ENCODE measurements at places on chromosomes 6 and 20.
A peak's percentile ranks its signal among the peaks of the same experiment; 100 is the strongest.

- DNase-seq: no peak
Observed at GRCh38 chr6:149233056-149233715, 84.3 kb upstream of the TAB2 start.

DNA sequence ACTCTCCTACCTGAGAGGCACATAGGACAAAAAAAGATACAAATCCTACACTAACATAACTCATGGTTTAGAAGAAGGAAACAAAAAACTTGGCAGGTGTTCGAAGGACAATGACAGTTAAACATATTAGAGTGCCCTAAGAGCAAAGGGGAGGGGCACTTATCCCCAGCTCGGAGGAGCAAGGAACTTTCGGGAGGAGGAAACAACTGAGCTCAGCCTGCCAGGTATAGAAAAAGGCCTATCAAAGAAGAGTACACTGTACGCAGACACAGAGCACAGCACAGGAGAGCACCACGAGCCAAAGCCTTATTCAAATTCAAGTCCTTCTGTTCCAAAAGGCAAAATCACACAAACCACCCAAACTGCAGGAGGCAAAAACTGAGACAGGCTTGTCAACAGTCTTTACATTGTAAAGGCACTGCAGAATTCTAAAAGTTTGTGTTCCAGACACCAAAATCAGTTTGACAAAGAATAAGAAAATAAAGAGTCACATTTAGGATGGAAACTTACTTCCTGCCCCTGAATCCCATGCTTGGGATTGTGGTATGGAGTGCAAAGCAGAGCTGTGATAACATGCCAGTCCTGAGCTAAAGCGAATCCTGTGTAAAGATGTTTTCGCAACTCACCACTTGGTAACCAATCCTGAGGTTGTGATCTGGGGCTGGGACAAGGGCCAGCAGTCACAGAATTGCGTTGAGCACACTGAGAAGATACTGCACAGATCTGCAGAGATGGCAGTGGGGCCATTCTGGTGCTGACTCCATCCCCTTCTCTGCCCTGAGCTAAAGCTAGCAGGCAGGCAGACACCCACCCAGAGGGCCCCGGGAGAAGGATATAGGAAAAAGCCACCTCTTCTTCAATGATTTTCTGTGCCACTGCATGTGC lies 108.6 kb downstream of the CHD6 start:
- DNase-seq: no peak

GRCh38 chr6:104784884-104785283 lies 74.8 kb downstream of the HACE1 start:
- DNase-seq: no peak

DNA sequence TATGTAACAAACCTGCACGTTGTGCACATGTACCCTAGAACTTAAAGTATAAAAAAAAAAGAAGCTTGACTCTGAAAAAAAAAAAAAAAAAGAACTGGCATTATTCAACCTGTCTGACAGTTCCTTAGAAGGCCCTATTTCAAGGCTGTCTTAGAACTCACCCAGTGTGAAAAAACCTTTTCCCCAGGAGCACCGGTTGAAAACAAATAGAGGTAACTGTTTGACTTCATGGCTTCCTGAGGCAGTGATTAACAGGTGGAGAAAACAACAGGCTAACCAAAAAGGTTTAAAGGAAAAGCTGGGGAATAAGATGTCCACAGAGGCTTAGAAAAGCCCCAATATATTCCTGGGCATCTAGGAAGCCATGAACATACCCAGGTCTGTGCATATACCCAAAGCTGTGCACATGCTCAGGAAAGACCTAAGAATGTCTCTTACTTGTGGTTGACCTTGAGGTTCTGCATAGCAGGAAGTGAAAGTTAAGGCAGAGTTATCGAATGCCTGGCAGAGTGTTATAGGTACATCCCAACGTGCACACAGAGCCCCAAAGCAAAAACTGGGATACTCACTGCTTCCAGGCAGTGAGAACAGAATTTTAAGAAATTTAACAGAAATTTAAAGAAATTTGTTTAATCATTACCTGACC lies 7.0 kb downstream of the UQCC1 start:
- DNase-seq: no peak

GRCh38 chr6:151339369-151339768 lies 52.0 kb downstream of the ZBTB2 start:
- no peak for DNase-seq

DNA sequence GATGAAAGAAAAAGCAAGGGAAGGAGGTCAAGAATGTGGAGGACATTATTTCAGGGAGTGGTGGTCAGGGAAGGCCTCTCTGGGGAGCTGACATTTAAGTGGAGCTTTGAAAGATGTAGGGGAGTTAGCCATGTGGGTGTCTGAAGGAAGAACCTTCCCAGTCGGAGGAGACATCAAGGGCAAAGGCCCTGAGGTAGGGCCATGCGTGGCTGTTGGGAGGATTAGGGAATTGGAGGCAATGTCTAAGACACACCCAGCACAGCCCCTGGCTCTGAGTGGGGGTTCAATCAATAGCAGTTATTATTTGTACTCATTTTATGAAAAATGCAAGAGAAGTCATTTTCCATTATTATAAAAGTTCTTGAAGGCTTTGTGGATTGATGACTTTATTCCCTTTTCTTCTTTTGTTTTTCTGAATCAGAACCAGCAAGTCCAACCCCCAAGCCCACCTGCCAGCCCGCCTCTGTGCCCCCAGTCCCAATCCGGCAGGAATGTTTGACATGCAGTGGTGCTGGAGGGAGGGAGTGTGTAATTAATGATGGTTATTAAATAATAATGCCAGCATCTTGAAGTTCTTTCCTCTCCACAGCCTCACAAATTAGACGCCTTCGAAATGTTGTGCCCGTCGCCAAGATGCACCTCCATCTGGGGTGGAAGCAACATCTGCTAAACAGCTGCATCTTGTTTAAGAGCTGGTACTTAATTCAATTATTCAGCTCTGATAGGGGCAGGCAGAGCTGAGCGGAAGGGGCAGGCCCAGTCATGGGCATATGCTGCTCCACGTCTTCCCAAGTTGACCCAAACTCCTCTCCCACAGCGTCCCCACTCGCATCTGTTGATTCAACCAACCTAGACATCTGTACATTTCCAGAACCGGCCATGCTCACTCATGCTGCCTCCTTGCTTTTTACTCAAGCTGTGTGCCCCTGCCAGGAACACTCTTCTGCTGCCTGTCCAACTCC lies 81.3 kb upstream of the SIRPA start:
- DNase-seq: peak; percentile 12

DNA sequence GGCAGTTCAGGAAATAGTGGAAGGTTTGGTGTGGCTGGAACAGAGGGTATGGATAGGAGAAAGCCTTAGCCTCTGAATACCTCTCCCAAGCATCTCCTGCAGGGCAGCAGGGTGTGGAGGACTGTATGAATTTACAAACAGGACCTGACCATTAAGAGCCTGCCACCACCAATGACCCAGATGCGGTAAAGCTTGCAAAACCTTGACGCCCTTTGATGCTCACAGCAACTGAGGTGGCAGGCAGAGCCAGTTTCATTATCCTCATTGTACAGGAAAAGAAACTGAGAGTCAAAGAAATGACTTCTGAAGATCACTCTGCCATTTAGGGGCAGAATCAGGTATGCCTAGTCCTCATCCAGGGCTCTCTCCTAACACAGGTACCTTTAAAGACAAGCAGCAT lies 2.4 kb downstream of the HM13 start:
- DNase-seq: no peak

- peak; percentile 14 for DNase-seq
Observed at GRCh38 chr20:63709149-63709527, 1.3 kb downstream of the ZGPAT start.

- DNase-seq: no peak
Observed at GRCh38 chr20:37295001-37295400, 5.5 kb downstream of the MANBAL start.

- DNase-seq: no peak
Observed at GRCh38 chr6:90159452-90159851, 137.2 kb downstream of the BACH2 start.

DNA sequence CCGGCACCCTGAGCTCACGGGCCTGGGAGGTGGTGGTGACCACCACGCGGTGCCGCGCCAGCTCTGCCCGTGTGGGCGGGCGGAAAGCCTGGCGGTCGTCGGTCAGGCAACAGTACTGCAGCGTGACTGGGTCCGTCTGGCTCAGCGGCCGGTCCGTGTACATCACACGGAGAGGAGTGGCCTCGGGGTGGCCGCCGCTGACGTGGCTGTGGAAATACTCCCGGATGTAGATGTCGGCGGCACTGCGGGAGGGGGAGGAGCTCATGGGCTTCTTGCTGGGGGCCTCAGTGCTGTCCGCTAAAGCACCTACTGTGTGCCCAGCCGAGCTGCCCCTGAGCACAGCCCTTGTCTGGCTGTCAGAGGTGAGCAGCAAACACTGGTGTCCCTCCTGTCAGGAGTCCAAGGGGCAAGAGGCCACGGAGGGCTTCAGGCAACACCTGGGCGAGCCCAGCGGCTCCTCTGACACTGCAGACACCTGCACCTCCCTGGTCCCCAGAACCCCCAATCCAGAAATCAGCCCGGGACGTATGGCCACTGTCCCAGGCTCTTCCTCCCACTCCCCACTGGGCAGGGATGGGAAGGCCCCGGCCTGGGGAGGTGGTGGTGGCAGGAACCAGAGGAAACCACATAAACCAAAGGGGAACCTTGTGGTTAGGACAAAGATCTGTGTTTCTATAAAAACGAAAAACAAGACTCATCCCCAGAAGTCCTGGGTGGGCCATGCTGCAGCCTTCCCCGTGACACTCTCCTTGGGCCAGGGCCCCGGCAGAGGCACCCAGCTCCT lies 6.5 kb downstream of the HELZ2 start:
- no peak for DNase-seq

DNA sequence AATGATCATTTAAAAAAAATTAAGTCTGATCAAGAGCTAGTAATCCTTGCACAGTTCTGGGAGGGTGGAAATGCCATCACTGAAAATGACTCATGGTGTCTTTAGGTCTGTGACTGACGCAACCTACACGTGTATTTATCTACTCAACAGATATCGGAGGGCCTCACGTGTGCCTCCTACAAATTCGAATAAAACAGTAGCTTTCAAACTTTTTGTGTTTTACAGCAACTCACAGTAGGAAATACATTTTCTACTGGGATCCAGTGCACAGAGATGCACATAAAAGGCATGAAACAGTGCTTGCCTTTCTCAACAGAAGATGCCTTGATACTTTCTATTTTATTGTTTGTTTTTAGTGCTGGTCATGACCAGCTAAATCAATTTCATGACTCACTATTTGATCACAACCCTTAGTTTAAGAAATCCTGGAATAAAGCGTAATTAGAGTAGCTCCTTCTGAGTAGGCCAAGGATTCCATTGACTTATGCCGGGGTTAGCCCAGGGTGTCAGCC lies 210.0 kb upstream of the SNX9 start:
- no peak for DNase-seq

- no peak for DNase-seq
Observed at GRCh38 chr6:157092736-157093135, 230.6 kb downstream of the TMEM242 start.

DNA sequence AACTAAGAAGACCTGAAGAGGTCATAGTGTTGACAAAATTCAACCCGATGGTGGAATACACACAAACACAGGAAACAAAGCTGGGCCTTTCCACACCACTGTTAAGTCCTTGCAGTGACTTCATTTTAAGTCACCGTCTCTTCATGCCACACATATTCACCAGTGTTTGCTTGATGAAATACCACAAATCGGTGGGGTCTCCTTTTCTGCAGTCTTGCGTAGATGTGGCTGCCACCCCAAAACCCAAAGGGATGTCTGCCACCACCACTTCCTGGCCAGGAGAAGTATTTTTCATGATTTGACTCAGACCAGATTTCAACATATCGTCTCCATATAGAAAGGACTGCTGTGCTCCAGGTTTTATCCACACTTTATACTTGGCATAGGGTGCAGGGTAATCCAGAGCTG lies 11.0 kb upstream of the COL10A1 start:
- no peak for DNase-seq

All from D341Med (cell line).